Thymus (tissue), 14 donors: ENCODE measurements at places on chromosomes 7 and 10. TPM values are rescaled to one million over a fixed set of nuclear protein-coding genes. Genes with fewer than 3 reads are reported as not detected.

Gene DRGX
- polyA plus RNA-seq = 0.30 TPM

Gene A1CF
- 0.02 TPM for polyA plus RNA-seq

Gene APBB1IP
- 40.0 TPM for polyA plus RNA-seq

Gene ANKRD30A
- 0.02 TPM for polyA plus RNA-seq

Gene USP6NL
- 8.1 TPM for polyA plus RNA-seq

Gene UPK3B
- polyA plus RNA-seq = 2.1 TPM

Gene CALML3
- 142 TPM for polyA plus RNA-seq

Gene ACTR3C
- 2.9 TPM for polyA plus RNA-seq

Gene DNAJC9
- polyA plus RNA-seq = 21.6 TPM

Gene NUTM2A
- polyA plus RNA-seq = 2.9 TPM

Gene CDHR1
- 1.3 TPM for polyA plus RNA-seq

Gene TFEC
- 5.8 TPM for polyA plus RNA-seq

Gene PWWP2B
- 9.8 TPM for polyA plus RNA-seq

Gene ASZ1
- 0.09 TPM for polyA plus RNA-seq

Gene RBM20
- 3.8 TPM for polyA plus RNA-seq

Gene UBN2
- 4.3 TPM for polyA plus RNA-seq

Gene PAX4
- 0.11 TPM for polyA plus RNA-seq
